Stimulated activated naive CD8-positive, alpha-beta T cell treated with anti-CD3 and anti-CD28 coated beads, Interleukin-15, amount 100 ng/mL, for 72 hours (primary cell): ENCODE measurements at places on chromosomes 4 and X.

DNA sequence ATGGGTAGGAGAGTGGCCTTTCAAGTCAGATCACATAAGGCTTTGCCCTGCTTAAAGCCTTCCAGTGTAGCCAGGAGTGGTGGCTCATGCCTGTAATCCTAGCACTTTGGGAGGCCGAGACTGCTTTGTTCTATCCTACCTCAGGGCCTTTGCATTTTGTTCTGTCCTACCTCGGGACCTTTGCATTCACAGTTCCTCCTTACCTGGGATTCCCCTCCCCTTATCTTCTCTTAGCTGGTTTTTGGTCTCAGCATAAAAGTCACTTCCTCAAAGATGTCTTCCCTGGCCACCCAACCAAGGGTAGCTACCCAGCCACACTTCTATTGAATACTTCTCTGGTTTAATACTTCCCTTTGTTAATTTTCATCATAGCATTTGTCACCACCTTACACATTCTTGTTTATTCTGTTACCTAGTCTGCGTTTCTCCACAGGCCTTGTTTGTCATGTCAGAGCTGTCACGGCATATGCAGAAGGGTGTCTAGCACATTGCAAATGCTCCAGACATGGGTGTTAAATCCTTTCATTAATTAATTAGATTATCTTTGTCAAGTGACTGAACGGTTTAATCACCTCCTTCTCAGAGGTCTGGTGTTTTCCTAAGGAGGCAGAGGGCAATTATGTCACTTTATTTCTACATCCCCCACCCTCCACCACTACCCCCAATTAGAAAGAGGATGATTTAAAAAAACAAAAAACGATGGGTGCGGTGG is 11.3 kb upstream of the SETD7 start:
- DNase-seq: no peak

GRCh38 chrX:97637289-97637688 is 753.6 kb downstream of the RPA4 start:
- DNase-seq: no peak

- no peak for DNase-seq
These were observed 206.3 kb downstream of the CBR4 start for GRCh38 chr4:168803732-168804131.

GRCh38 chr4:183830438-183830985 is 74.6 kb upstream of the STOX2 start:
- DNase-seq: no peak

DNA sequence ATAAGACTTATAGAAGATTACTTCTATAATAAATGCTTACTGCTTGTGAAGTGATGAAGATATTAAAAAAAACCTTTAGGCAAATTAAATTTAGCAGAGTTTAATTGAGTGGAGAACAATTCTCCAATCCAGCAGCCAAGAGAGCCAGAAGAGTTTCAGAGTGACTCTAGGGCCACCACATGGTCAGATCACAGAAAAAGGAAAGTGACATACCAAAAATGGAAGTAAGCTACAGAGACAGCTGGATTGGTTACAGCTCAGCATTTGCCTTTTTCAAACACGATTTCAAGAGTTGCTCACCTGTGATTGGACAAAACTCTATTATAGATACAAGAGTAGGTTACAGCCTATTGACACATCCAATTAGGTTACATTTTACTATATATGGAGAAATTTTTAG is 79.0 kb upstream of the TRAM1L1 start:
- DNase-seq: no peak

DNA sequence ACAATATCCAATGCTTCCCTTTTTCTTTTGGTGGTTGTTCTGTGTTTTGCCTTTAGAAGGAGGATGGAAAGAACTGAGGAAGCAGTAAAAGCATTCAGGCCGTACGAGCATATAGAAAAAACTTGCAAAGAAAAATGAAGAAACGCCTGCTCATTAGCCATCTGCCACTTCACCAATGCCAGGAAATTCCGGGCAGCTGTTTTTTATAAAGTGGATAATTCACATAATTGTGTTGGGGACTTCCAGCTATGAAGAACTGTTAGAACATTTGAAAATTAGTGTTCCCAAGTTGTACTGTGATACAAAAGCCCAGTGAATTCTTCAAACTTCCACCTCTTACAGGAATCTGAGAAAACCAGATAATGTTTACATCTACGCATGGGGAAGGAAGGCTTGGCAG is 11.7 kb downstream of the RELL1 start:
- DNase-seq: no peak

DNA sequence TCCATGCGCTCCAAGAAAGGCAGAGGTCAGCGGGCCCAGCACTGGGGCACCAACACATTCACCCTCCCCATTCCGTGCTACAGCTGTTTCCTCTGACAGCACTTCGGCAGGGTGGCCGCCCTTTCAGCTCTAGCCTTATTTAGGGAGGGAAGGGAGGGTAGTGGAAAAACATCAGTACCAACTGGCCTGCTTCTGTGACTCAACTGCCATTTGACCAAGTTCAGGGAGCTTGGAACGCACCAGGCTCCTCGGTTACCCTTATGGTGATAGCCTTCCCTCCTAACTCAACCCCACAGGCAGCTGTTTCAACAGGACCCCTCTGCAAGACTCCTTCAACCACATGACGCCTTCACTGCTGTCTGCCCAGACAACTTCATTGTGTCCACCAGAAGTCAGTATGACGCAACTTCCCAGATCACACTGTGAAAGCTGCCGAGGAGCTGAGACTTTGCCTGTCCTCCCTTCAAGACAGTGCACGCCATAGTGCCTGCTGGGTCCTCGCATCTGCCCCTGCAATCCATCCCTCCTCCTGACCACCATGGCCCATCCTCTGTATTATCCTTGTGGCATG is 132.2 kb downstream of the AFAP1 start:
- no peak for DNase-seq

GRCh38 chr4:123259676-123260646 is 136.6 kb upstream of the SPRY1 start:
- DNase-seq: no peak

DNA sequence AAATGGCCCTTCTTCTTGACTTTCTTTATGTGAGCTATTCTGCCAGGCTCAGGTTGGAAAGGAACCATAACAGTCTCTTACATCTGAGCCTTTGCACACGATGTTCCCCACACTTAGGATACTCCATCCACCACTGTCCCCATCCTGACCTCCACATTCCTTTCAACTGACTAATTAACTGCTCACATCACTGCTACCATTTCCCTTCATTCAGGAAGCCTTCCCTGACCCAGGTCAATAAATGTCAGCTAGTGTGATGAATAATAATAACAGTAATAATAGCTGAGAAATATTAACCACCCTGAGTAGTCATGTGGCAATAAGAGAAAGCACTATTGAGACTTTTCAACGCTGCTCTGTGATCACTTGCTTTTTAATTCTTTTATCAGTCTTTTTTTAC is 291.7 kb downstream of the KCNIP4 start:
- no peak for DNase-seq

DNA sequence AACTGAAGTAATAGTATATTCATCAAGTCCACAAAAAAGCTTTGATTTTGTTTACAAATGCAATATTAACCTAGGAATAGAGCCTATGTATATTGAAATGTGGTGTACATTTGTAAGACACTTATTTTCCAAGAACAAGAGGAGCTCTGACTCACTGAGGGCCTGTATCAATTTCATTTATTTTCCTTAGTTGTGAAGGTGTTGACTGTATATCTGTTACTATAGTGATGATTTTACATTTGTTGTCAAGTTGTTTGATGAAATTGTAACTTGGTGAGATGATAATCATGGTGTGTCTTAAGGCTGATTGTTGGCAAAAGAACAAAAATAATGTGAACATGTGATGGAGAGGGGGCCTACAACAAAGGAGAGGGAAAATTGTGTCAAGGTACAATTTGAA is 274.9 kb upstream of the TEX13A start:
- DNase-seq: no peak

GRCh38 chr4:149553959-149554520 is 261.6 kb downstream of the IQCM start:
- no peak for DNase-seq

- no peak for DNase-seq
These were observed 79.4 kb downstream of the FAM53A start for GRCh38 chr4:1604706-1605205.

- DNase-seq: no peak
These were observed 53.1 kb upstream of the GIMD1 start for GRCh38 chr4:106421441-106422296.

- no peak for DNase-seq
These were observed 497.1 kb downstream of the SMARCA1 start for GRCh38 chrX:129026202-129026601.

- no peak for DNase-seq
These were observed 4.7 kb downstream of the HS3ST1 start for GRCh38 chr4:11424000-11424399.

- DNase-seq: no peak
These were observed 118.8 kb downstream of the GABRA2 start for GRCh38 chr4:46270986-46271596.

DNA sequence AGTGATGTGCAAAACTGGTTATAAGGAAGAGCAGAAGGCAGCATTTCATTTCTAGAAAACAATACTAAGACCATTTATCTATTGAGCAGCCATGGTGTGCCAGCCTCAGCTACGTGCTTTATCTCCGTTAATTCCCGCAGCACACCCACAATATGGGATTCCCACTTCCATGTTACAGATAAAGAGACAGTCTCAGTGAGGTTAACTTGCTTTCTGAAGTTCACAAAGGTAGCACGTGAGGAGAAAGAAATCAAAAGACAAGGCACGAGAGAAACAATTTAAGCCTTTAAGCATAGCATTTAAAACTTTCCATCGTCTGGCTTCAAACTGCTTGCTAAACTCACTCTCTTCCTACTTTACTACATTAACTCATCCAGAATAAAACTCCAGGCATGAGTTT is 8.0 kb upstream of the RPL34 start:
- DNase-seq: no peak

- no peak for DNase-seq
These were observed 15.7 kb downstream of the ATP10D start for GRCh38 chr4:47500776-47501175.

DNA sequence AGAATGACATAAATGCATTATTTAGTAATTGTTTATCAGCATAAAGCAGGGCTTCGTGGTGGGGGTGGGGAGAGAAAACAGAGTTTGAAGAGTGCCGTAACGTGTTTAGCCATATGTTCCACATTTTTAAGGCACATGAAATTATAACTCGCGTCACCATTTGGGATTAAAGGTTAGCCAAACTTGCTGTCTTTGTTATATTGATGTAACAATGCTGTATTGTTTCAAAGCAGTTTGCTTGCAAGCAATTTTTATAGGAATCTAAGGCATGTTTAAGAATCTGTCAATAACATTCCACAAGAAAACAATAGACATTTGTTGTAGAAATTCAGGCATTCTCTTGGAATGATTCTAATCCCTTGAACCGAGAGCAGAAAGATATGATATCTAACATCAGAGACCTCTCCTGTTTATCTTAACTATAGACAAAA is 78.3 kb downstream of the CLDN22 start:
- no peak for DNase-seq

DNA sequence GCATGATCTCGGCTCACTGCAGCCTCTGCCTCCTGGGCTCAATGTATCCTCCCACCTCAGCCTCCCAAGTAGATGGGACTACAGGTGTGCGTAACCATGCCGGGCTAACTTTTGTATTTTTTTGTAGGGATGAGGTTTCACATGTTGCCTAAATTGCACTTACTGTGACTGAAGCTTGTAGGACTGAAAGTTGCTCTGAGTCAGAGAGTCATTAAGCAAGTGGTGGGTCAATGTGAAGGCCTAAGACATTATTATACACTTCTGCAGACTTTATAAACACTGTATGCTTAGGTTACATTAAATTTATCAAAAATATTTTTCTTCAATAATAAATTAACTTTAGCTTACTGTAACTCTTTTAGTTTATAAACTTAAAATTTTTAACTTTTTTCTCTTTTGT is 170.2 kb downstream of the FAT4 start:
- DNase-seq: no peak

DNA sequence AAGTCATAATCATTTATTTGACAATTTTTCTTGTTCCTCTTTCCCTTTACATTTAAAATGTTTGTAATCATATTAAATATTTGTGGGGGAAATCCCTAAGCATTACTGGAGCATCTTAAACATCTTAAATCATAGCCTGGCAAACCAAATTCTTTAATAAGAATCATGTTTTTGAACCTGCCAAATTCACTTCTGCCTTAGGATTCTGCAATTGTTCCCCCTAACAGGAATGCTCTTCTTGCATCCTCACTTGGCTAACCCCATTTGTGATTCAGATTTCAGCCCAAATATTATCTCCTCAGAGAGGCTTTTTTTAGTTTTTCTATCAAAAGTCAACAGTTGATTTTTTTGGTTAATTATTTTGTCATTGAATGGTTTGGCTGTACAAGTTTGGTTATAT is 241.1 kb downstream of the MAPK10 start:
- DNase-seq: no peak

- DNase-seq: no peak
These were observed 240.1 kb downstream of the FRAS1 start for GRCh38 chr4:78297116-78297800.

GRCh38 chr4:153126137-153126536 is 78.1 kb upstream of the TRIM2 start:
- DNase-seq: no peak

GRCh38 chrX:24946369-24946768 is 69.4 kb downstream of the ARX start:
- no peak for DNase-seq

- no peak for DNase-seq
These were observed 75.9 kb downstream of the UCHL1 start for GRCh38 chr4:41332510-41333054.

DNA sequence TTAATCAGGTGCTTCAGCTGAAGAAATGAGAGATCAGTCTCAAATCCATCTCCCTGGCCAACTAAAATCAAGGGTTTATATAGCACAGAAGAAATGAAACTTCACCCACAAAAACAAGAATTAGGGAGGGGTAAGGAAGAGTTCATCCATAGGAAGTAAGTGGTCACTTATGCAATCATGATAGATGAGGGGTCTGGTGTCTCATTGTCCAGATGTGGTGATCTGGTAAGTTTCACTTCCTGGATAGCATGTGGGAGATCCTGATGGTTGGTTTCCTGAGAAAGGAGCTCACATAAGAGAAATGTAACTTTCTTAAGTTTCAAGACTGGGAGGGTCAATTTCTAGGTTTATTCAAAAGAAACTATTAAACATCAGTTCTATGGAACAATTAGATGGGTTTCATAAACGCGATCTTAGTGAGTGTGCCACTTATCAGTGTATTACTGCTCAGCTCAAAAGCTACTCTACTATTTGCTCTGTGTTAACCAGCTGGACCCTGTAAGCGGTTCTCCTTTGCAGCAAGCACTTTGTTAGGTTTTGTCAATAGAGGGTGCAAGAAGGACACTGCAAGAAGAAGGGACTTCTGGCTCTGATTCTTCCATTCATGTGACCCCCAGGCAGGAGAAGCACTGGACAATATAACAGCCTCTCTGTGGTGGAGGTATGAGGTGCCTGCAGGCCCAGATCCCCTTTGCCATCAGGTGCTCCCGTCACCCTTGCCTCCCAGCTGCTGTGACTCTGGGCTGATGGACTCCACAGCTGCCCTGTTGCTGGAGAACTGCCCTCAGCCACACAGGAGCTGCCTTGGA is 35.4 kb upstream of the HPSE start:
- no peak for DNase-seq
